ENCODE measurements at places on chromosomes 1 and 21. TPM values are rescaled to one million over a fixed set of nuclear protein-coding genes. Genes with fewer than 3 reads are reported as not detected.

The AMPD1 gene
- total RNA-seq, result not detected

The DMBX1 gene
- total RNA-seq, result not detected

The GBP7 gene
- not detected for total RNA-seq

The LRRC41 gene
- total RNA-seq, result 53.7 TPM

The LCK gene
- not detected for total RNA-seq

The FYB2 gene
- not detected for total RNA-seq

The DYNLT5 gene
- total RNA-seq, result not detected

The CSMD2 gene
- not detected for total RNA-seq

The FLG gene
- 0.26 TPM for total RNA-seq

The CASQ1 gene
- not detected for total RNA-seq

DNA sequence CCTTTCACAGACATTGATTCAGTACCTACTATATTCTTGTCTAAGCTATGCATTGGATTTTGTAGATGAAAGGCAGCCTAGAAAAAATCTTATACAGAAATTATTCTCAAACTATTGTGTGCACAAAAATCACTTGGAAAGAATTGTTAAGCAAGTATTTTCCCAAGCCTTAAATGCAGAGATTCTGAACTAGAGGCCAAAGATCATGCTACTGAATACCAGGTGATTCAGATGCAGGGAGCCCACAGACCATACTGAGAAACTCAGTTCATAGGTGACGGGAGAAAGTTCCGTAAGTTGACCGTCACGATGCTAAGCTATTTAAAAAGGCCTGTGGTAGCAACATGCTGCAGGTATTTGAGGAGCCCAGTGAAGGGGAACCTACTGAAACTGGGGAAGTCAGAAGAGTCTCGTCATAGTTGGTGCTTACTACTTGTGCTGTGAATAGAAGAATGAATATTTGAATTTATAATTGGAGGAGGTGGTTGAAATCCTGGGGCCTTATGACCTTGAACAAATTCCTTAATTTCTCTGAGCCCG is 150.8 kb downstream of the NFIA start:
- no peak for DNase-seq

DNA sequence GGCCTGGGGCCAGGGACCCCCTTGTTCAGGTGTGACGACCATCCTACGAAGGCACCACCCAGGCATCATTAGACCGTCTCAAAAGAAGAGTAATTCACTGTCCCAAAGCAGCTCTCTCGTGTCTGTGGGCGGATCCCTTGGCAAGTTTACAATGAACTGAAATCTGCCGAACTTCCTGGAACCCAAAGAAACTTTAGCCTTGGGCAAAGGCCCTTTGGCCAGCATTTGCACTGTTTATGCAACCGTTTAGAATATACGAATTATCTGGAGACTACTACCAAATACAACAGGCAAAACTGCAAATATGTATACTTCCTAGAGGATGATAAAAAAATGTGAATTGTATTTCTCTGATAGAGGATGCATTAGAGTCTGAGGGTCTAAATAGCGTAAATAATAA is 1.4 kb upstream of the SOD1 start:
- no peak for DNase-seq

- peak; percentile 55 for DNase-seq
These were observed 30.6 kb upstream of the C1orf185 start for GRCh38 chr1:51071291-51072042.

DNA sequence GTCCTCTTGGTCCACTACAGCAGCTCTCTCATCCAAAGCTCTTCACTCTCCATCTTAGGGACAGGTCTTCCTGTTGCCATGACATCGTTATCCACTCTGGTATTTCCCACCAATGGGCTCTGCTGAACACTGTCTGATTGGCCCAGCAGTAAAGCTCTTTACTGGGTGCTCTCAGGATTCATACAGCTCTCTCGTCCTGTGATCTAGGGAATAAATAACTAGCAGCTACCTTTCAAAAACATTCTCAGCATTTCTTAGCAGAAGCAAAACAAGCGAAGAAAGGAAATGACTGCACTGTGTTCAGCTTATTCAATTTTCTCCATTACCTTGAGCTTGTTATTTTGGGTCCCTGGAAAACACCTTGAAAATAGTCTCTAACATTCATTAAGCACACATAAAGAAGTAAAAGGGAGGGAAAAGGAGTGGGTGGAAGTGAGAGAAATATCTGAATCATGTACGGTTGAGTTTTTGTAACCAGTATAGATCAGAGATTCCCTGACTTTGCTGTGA is 163.4 kb upstream of the SGIP1 start:
- no peak for DNase-seq

DNA sequence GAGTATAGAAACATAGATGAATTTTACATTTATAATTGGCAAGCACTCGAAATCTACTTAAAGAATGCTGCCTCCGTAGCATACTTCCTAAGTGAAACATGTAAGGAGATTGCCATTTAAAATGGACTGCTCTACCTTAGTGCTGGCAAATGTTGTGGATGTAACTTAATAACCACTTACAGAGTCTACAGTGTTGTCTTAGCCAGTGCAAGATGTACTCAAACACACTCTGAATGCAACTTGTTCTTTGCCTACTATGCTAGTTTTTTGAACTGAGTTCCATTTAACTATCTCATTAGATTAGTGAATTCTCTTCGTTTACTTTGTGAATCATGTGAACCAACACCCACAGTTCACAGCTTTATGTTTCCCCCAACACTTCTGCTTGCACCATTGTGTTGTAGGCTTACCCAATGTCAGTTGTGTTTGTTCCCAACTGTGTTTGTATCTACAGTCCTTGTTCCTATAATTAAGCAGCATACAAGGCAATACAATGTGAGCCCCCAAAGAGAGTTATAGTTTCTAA is 345.5 kb upstream of the LYPLAL1 start:
- DNase-seq, result peak; percentile 79

- peak; percentile 40 for DNase-seq
These were observed 75.5 kb downstream of the HIVEP3 start for GRCh38 chr1:41842993-41843755.

GRCh38 chr1:172287208-172287607 is 133.3 kb upstream of the C1orf105 start:
- peak; percentile 77 for DNase-seq

DNA sequence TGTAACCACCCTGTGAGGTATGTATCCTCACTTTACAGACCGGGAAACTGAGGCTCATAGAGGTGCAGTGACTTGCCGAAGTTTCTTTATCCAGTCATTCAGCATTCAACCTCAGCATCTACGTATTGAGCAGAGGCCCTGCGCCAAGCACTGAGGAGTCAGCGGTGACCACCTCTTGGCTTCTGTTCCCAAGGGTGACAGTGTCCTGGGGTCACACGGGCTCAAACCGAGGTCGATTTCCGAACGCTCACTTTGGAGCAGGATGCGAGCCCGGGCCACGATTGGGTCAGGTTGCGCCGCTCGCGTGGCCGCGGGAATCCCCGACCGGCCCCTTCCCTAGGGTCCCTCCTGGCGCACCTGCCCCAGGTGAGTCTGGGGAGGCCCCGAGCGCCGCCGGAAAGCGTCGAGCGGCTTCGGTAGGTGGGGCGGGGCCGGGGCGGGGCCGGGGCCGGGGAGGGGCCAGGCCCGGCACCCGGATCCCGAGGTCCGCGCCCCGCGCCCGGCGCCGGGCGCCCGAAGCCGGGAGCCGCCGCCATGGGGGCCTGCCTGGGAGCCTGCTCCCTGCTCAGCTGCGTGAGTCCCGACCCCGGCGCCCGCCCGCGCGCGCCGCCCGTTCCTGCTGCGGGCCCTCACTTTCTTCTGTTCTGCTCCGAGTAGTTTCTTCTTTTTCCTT is at the start of gene SERINC2:
Gene SERINC2 (plus strand): TSS at position 482 of the 673 bp plus-strand sequence. CDS start 53 bp downstream, at position 535.
- DNase-seq, result no peak

GRCh38 chr1:235205687-235206086 is 44.6 kb upstream of the RBM34 start:
- DNase-seq, result no peak

DNA sequence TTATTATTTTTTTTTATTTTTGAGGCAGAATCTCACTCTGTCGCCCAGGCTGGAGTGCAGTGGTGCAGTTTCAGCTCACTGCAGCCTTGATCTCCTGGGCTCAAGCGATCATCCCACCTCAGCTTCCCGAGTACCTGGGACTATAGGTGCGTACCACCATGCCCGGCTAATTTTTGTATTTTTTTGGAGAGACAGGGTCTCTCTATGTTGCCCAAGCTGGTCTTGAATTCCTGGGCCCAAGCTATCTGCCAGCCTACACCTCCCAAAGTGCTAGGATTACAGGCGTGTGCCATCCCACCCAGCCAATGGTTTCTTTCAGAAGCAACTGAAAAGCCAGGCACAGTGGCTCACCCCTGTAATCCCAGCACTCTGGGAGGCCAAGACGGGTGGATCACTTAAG is 2.3 kb downstream of the KRTCAP2 start:
- DNase-seq, result no peak

DNA sequence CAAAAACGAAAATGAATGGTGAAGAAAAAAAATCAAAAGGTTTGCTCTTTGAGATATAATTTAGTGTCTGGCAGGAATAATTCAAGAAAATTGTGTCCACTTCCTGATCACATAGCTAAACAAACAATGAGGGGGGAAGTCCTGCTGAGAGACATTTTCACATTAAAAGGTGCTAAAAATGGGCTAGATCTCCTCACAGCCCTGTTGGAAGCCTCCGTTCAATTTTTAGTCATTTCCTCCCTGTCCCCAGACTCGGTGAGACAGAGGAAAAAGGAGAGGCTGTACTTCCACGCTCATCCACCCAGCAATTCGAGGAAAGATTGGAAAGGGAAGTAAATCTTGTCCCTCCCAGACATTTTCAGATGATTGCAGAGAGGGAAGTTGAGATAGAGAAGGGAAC is 103.7 kb downstream of the BARHL2 start:
- no peak for DNase-seq

DNA sequence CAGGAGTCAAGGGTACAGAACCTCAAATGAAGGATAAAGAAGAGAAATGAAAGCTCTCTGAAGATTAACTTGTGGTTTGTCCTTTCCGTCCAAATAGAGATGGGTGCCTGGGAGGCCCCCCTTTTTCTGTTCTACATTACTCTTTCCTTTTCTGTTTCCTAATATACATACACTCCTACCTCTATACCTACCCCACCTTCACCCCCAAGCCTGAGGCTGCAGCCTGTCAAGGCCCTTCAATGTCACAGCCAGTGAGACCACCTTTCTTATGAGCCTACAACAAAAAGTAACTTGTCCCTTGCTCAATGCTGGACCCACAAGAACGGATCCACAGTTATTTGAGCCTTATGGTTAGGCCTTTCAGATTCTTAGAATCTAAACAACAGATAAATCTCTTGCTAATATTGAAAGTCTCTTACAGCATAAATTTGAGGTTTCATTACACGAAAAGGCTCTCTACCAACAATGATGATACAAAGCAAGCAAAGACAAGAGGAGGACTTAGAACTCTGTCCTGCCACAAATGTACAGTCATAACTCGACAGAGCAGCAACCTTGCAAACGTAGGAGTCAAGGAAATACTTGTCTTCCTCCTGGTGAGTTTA is 4.1 kb upstream of the TRAF3IP3 start:
- no peak for DNase-seq

- peak; percentile 37 for DNase-seq
These were observed 56.1 kb downstream of the ATP2B4 start for GRCh38 chr1:203682473-203683383.

- no peak for DNase-seq
These were observed 6.5 kb upstream of the ATP1A4 start for GRCh38 chr1:160144921-160145320.

Measured in bronchial epithelial cell (primary cell).